ENCODE measurements at places on chromosomes 2 and 18.

DNA sequence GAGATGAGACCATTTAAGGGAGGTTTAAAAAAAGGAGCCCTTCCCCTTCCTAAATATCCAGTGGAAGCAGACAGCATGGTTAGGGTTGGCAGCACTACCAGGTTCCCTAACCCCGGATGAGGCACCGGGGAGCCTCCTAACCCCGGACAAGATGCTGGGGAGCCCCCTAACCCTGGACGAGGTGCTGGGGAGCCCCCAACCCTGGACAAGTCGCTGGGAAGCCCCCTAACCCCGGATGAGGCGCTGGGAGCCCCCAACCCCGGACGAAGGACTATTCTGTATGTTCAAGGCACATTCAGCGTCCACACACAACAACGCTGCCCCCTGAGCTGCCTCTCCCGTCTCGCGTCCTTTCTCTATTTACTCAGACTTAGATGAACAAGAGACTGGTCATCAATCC lies 51.9 kb downstream of the ANKMY1 start:
- no peak for DNase-seq

DNA sequence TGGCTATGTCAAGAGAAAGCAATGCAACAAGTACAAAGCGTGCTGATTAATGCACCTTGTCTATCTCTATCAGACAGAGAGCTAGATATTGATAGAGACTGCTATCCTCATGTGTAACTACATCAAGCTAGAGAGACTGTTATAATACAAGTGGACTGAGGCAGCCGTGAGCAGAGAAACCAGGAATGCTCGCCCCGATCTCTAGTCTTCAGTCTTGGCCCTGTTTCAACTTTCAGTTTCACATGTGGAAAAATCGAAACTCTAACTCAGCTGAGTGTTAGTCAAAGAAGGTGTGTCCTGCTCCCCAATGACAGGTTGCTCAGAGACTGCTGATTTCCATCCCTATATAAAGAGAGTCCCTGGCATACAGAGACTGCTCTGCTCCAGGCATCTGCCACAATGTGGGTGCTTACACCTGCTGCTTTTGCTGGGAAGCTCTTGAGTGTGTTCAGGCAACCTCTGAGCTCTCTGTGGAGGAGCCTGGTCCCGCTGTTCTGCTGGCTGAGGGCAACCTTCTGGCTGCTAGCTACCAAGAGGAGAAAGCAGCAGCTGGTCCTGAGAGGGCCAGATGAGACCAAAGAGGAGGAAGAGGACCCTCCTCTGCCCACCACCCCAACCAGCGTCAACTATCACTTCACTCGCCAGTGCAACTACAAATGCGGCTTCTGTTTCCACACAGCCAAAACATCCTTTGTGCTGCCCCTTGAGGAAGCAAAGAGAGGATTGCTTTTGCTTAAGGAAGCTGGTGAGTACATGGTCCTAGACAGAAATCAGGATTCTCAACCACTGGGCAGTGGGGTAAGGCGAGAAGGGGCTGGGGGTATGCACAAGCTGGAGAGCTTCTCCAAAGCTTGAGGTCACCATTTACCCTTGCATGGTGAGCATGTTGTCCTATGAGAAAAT lies at the start of gene RSAD2:
RSAD2 (plus strand) TSS at position 376 of the 903 bp plus-strand sequence; CDS start at position 400, 24 bp downstream.
- peak; percentile 77 for DNase-seq

DNA sequence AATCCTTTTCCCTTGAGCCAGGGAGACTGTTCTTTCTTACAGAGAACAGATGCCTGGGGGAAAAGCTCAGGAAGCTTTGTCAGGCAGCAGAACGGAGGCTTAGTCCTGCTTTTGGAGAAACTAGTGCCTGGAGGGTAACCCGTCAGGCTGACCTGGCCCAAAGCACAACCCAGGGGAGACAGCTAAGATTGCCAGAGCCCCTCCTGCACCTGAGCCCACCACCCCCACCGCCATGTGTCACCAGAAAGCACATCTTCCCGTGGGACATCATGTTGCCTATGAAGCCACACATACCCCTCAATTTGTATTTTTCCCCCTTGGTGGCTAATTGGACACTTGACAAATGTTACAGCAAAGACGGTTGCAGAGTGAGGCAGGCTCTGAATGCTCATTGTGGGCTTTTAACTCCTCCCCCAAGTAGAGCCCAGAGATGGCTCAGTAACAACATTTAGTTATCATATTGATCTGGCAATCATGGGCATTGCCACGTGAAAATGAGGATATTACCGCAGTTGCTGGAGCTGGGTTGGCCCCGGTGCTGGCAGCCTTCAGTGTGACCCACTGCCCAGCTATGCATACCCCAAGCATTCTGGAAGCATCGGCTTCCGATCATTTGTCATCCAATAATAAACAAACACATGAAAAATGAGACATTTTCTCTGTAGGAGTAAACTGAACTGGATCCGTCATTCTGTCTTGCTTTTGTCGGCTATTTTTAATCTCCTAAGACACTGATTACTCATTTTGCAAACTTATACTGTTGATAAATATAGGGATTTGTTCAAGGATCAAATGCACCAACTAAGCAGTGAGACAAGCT lies 229.5 kb downstream of the ATAD2B start:
- DNase-seq = peak; percentile 83

DNA sequence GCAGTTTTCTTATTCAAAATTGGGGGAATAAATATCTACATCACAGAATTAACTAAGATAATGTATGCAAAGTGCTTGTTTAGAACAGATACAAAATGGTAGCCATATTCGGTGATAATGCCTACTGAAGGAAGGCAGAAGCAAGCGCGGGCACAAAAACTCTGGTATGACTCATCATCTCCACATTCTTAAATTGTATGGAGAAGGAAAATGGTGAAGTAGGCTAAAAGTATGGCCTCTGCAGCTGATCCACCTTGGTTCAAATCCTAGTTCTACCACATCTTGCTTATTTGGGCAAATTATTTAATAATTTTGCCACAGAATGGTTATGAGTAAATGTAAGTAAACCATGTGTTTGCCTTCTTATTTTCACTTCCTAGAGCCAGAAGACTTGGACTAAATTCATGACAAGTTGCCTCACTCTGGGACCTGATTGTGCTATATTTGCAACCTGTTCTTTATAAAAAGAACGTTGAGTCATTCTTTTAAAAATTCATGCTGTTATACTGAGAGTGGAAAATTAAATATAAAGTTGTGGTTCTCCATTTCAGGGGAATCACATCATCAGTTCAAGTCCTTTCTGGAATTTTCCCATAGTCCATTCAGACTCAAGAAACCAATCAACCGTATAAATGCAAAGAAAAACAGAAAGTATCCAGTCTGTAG lies 9.0 kb upstream of the CDK15 start:
- DNase-seq = peak; percentile 75

- DNase-seq = no peak
Measured at GRCh38 chr2:218622606-218623365, 15.1 kb downstream of the PLCD4 start.

GRCh38 chr2:47019532-47019931 lies 103.9 kb upstream of the MCFD2 start:
- no peak for DNase-seq

GRCh38 chr18:8142932-8143331 lies 466.3 kb upstream of the RAB12 start:
- no peak for DNase-seq

GRCh38 chr2:108938077-108938710 lies 50.8 kb downstream of the EDAR start:
- DNase-seq = no peak

GRCh38 chr2:33522576-33522975 lies 46.1 kb downstream of the RASGRP3 start:
- DNase-seq = no peak

DNA sequence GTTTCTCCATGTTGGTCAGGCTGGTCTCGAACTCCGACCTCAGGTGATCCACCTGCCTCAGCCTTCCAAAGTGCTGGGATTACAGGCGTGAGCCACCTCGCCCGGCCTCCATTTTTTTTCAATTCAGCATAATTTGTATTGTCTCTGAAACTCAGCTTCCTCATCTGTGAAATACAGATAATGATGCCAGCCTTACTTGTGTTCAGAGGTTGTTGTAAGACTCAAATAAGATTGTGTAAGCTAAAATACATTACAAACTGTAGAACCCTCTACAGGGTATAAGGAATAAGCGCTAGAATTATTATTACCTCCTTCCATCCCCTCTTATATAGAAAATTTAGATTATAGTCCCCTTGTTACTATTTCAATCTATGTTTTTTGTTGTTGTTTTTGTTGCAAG lies 24.8 kb upstream of the STARD7 start:
- DNase-seq = no peak

- DNase-seq = peak; percentile 52
Measured at GRCh38 chr2:161983866-161984265, 90.1 kb downstream of the DPP4 start.

DNA sequence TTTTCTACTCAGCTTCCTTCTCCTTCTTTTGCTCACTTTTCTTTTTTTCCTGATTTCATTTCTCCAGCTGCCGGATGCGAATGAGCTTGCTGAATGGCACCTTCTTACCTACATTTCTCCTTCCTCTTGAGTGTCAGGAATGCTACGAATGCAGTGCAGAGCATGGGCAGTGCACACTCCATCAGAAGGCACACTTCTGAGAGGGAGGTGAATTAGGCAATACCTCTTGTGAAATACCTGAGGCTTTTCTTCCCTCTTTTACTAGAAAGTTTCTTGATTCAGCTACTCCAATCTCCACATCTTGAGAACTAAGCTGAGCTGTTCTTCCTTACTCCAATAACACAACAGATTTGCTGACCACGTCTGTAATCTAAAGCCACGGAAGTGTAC lies 51.1 kb downstream of the PLEKHM3 start:
- DNase-seq = peak; percentile 12

GRCh38 chr2:20371323-20372025 lies 20.8 kb upstream of the PUM2 start:
- peak; percentile 36 for DNase-seq

DNA sequence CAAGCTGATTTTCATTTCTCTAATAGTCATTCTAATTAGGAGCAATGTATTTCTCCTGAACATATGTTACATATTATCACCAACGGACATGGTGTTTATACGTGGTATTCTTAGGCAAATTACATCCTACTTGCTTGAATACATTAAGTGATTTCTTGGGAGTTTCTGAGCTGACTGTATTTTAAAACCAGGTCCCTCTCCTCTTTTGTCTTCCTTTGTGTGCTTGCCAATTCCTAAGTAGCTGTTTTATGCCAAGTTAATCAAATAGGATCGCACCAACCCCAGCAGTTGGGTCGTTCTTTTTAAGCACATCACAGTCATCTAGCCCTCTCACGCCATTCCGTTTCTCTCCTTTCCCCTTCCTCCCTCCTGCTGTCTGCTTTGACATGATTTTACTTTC lies 75.4 kb upstream of the MAP2 start:
- no peak for DNase-seq

DNA sequence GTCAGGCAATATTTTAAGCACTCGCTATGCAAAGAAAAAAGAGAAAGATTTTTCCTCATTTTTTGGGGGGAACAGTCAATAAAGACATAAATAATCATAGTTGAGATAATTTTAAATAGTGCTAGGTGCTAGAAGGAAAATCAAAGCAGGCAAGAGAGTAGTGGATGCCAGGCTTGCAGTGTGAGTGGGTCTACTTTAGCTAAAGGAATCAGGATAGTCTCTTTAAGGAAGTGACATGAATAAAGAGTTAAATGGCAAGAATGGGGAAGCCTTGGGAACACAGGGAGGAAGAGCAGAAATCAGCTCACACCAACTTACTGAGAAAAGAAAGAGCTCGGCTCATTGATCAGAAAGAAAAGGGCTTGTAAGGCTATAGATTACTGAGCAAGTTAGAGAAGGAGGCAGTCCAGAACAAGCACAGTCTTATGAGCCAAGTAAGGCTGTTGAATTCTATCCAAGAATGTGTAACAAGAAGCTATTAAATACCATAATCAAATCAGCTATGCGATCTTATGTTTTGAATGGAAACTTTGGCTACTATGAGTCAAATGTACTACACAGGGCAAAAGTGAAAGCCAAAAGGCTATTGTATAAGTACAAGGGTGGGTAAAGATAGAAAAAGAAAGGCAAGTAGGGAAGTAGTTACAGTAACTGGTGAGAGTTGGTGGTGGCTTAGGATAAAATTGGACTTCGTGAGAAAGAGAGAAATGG lies 833.8 kb upstream of the PIK3C3 start:
- DNase-seq = peak; percentile 93

DNA sequence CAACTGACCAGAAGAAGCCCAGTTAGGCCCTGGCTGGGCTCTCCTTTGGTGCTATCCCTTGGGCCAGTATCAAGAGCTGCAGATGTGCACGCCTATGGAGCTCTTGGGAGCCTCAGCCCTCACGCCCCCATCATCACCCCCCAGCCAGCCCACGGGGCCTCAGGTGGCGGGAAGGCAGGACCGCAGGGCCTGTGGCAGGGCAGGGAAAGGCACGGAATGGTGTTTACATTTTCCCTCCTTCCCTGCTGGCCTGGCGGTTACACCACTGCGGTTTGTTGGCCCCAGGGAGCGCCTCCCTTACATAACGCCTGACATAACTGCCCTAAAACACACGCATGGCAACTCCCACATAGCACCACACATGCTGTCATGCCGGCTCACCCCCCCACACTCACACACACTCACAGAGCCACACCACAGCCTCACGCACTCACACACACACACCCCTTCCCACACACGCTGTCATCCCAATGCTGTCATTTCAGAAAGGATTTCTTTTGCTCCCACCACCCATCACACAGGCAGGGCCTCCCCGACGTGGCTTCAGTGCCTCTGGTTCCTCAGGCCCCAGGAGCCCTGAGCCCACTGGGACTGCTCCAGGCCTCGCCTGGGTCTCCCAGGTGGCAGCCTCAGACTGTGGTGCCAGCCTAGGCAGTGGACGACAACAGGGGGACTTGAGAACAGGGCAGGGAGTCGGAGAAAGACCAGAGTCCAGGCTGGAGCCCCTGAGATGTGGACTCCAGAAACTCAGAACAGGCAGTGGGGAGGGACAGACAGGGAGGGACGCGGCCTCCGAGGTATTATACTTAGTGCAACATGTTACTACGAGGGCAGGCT lies 15.7 kb downstream of the ZFP36L2 start:
- DNase-seq = peak; percentile 45

DNA sequence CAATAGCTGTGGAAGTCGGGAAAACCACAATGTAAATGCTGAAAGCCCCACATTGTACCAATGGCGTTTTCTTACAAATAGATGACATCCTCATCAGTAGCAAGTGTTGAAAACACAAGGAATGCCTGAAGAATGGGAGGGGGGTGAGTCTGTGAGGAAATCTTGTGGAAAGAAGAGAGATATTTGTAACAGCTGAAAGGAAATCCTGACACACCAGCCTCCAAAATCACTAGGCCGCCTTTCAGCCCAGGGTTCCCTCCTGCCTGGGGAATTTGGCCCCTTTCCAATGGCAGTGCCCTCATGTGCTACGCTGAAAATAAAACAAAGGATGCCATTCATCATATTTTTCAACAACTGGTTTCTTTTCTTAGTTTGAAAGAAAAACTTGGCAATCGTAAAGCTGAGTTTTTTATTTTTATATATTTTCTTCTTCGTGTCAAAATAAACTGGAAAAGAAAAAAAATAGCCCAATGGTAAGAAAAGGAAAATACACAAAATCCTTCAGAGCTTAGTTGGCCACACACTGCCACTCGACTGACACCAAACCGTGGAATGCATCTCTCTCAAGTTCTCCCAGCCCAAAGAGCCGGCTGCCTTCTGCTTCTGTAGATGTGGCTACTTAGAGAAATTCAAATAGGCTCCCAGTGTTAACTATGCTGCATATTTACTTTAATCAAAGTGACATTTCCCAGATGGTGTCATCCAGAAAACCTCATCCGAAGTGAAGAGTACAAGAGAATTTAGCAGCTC lies 52.0 kb downstream of the FTCDNL1 start:
- DNase-seq = no peak
